Femur (tissue), 1 donor: ENCODE measurements at places on chromosomes 4 and X.

DNA sequence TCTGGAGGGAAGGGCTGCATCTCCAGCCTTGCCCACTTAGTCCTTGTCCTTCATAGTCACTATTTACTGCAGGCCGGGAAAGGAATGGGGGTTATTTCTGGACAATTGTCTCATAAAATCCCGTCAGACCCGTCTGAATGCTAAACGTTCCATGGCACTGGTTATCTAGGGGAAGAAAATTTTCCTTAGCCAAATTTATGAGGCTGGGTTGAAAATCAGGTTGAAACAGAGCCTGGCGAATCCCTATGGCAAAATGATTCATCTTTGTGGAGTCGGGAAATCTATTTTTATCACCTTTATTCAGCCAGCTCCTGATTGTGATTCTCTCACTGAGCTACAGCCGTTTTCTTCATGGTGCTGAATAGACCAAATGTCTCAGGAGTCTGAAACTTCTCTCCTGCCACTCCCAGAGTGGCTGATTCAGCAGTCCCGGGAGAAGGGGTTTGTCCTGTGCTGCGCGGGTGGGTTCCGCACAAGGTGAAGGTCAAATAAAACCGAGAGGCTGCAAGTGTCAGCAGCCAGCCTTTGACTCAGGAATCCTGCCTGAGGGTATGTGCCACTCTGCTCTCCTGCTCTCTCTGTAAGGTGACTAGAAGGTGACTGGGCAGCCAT, 1.0 kb downstream of the LIMCH1 start:
- peak; percentile 25 for DNase-seq

- no peak for DNase-seq
Observed at GRCh38 chr4:168928875-168929274, 81.2 kb downstream of the CBR4 start.

DNA sequence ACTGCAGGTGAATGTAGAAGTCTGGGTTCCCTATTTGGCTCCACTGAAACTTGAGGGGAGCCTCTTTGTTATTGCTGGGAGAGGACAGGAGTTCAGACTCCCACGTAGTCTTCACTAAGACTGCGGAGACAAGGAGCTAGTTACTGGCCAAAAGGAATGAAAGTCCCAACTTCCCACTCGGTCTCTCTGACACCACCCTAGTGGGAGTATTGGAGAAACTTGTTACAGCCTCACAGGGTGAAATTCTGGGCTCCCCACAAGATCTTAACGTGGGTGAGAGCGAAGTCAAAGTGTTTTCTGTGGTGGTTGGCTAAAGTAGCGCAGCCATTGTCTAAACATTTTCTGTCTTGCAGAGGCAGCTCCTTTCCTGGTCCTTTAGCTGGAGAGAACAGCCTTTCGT, 13.5 kb downstream of the MYOZ2 start:
- no peak for DNase-seq

- DNase-seq, result peak; percentile 62
Observed at GRCh38 chr4:108172231-108172752, 3.6 kb upstream of the LEF1 start.

DNA sequence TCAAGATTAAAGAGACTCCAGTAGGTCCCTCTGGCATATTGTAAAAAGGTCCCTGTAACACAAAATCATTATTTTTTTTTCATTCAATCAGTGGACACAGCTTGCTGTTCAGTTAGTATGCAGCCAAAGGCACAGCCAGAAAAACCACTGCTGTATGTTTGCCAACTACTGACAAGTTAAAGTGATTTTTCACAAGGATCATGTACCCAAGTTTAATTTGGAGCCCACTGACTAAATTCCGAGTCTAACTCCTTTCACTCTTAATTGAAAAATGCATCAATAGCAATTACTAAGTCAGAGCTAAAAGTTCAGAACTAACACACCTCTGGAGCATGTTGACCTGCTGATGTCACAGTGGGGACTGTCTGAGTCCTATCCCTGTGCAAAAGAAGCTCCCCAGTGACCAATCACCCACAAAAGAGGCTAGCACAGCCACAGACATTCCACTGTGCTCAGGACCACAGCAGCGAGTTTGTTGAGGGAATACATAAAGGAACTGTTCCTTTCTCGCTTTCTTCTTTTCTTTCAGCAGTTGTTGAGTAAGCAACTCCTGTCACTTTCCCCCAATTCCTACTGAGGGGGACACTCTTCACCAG, 60.4 kb downstream of the STX18 start:
- no peak for DNase-seq

DNA sequence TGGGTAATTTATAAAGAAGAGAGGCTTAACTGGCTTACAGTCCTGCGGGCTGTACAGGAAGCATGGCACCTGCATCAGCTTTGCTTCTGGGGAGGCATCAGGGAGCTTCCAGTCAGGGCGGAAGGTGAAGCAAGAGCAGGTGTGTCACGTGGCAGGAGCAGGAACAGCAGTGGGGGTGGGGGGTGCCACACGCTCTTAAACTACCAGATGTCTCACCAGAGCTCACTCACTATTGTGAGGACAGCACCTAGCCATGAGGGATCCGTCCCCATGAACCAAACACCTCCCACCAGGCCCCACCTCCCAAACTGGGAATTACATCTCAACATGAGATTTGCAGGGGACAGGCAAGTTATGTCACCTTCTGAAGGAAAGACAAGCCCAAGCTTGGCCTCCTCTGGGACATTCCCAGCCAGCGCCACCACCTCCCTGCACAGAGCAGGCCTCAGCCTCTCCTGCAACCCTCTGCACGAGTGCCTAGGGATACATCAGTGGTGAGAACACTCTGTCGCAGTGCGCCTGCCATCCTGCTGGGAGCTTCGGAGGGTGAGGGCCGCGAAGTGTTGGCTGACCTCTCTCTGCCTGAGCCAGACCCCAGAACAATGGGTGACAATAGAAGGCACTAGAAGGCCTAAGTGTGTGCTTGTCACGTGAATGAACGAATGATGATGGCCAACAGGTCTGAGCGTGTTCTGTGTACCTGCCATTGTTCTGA, 244.3 kb downstream of the EVC2 start:
- DNase-seq, result no peak

DNA sequence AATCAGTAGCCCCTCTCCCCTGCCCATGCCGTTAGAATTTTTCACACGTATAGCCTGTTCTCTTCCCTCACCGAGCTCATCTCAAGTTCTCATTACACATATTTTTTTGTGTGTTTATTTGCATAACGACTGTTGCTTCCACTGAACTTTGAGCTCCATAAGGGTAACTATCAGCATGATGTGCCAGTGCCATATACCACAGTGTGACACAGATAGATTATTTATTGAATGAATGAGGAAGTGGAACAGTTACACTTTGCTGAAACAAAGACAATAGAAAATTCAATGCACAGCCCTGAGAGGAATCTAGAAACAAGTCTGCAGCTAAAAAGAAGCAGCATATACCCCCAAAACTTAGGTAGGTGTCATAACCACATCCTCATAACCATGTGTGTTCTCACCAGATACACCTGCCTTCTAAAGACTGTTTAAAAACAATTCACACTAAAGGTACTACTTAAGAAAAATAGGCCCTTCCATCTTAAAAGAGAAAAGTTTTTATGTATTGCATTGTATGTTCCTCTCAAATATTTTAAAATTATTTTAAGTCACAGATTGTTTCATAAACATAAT, 389.9 kb downstream of the PACRGL start:
- DNase-seq, result no peak

DNA sequence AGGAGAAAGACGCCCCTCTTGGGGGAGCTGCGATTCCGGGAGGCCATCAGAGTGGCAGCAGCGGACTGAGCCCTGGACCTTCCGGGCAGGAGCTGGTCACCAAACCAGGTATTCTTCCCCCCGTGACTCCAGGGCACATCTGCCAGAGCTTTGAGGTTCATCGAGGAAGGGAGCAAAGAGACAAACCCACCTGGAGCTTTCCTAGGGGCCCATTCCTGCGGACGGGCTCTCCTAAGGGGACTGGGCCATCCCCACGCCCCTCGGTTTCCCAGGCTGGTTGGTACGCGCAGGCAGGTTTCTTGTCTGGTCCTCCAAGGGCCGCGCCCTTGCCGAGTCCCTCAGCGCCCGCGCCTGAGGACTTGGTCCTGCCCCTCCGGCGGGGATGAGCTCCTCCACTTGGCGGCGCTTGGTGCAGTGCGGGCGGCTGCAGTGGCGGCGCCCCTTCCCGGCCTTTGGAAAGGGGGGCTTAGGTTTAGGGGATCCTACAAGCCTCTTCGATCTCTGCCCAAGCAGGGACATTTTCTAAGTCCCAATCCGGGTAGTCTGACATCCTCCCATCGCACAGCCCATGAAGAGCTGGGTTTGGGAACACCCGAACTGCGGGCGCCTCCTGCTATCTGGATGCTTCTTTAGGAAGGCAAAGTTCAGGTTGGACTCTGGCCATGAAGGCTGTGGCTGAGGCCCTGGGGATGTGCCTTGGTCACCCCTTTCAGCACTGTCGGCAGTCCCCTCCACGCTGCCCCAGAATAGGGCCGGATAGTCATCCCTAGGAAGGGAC, 538 bp downstream of the STBD1 start:
- DNase-seq, result peak; percentile 61

DNA sequence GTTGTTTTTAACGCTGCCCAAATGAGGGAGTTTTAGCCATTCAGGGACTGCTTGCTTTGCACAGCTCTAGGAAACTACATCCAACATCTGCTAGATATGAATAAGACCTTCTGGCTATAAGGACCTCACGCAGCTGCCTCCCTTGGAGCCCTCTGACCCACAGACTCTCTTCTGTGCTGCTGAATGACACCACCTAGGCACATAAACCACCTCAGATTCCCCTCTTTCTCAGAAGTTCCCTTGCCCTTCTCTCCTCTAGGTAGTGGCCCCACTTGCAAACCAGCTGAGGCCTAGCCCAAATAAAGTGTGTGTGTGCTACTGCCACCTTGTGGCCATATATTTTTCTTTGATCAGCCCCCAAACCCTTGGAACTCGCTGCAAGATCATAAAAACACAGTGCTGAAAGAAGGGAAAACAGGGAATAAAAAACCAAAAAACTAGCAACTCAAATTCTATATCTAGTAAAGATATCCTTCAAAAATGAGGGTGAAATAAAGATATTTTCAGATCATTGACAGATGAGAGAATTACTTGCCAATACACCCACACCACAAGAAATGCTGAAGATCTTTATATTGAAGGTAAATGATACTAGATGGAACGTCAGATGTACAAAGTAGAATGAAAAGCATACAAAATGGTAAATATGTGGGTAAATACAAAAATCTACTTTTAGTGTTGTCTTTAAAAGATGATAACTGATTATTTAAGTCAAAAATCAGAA, 265.9 kb downstream of the ADAMTS3 start:
- DNase-seq, result peak; percentile 35

- DNase-seq, result peak; percentile 70
Observed at GRCh38 chr4:108168671-108169523, at the start of gene LEF1. Gene LEF1, minus strand, starts transcription at chr4:108168932. Its CDS starts 1,165 bp downstream, at chr4:108167767.

GRCh38 chr4:84804136-84804535, 162.4 kb downstream of the WDFY3 start:
- no peak for DNase-seq

- no peak for DNase-seq
Observed at GRCh38 chrX:150050387-150050786, 112.1 kb upstream of the EOLA2 start.

GRCh38 chr4:187118602-187119120, 395.0 kb upstream of the FAT1 start:
- DNase-seq, result no peak

DNA sequence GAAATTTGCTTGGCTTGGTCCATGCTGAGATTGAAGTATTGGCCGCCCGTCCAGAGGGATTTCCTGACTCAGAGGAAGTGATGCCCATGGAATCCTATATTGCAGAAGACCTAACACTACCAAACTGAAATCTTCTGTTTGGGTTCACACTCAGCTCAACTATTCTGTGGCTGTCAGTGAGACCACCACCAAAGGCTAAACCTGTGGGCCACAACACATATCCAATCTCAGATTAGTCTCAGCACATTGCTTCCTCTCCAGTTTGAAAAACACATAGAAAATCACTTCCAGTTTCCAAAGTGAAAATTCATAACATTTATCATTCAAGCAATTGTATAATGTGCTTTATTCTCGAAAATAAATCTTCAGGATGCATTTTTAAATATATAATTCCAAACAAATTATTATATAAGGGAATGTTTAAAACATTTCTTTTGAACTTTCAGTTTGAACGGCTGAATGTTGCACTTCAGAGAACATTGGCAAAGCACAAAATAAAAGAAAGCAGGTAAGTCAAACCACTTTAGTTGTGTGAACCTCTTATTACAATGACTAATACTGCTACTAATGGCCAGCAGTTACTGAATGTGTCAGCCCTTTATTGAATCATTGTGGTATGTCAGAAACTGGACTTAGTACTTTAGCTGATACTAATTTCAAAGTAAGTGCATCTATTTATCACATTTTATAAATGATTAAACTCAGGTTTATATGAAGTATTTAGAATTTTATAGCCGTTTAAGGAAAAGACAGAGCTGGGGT, 37.0 kb downstream of the GUCY1A1 start:
- DNase-seq, result no peak

DNA sequence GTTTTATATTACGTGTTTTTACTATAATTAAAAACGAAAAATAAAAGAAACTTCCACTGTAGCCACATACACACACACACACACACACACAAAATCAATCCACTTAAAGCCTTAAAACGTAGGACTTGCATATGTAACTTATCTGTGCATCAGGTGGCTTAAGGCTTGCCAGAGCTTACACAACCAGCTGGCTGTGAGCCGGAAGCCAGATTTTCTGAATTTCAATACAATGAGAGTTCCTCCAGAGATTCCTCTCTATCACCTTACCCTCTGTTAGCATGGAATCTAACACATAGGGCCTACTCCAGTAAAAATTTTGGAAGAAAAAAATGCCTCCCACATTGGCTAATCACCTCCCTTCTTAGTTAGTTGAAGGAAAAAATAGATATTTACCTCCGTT, 27.9 kb upstream of the SLITRK4 start:
- DNase-seq, result no peak

GRCh38 chr4:8051644-8052043, 107.0 kb downstream of the ABLIM2 start:
- no peak for DNase-seq

DNA sequence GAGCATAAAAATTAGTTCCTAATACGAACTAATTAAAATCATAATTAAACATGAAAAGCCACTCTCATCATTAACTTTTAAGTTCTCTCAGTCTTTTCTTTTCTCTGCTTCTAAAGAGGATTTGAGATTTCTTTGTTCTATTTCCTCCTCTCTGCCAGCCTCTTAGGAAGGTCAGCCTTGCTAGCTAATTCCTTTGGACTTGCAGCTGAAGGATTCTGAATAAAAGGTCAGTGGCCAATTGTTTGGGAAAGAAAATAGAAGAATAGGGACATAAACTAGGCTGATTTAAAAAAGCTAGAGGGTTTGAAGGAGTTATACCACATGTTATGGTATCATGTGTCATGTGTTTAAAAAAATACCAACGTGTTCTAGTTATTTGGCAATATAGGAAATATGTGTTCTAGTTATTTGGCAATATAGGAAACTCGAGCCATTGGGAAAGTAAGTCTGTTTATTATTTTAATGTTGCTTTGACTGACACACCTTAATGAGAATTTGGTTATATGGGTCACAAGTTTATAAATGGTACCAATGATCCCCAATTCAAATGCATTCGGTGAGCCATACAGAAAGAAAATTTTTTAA, 1668.7 kb upstream of the PCDH7 start:
- DNase-seq, result no peak

GRCh38 chr4:14631806-14632440, 370.4 kb upstream of the CPEB2 start:
- peak; percentile 40 for DNase-seq

- no peak for DNase-seq
Observed at GRCh38 chrX:77694491-77694890, 91.5 kb downstream of the ATRX start.
